Stimulated activated naive CD8-positive, alpha-beta T cell treated with anti-CD3 and anti-CD28 coated beads, Interleukin-15, amount 100 ng/mL, for 72 hours (primary cell): ENCODE measurements at places on chromosomes 7 and 10.

GRCh38 chr7:47500103-47500563, 81.8 kb downstream of the TNS3 start:
- no peak for DNase-seq

- DNase-seq: no peak
These were observed 135.9 kb downstream of the ARHGAP12 start for GRCh38 chr10:31792745-31793144.

DNA sequence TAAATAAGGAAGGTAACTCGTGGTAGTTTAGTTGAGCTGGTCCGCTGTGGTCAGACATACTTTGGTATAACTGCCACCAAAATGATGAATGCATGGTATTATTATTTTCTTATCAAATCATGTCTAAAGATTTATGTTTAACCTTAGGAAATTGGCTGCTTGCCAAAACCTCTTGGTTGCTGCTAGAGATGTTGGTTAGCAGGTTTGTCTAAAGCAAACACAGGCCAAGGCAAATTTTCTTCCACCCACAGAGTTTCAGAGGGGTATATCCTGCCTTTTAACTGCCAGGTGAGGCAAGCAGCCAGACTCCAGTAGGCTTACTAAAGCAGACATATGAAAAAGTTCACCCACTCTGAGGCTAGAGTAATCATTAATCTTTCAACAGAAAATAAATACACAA, 101.4 kb downstream of the SEMA3E start:
- no peak for DNase-seq

GRCh38 chr10:128468462-128468861, 342.2 kb upstream of the MKI67 start:
- no peak for DNase-seq

GRCh38 chr7:117970801-117971200, 97.6 kb upstream of the CTTNBP2 start:
- DNase-seq: no peak

- no peak for DNase-seq
These were observed 76.8 kb downstream of the LANCL2 start for GRCh38 chr7:55441774-55442522.

- DNase-seq: no peak
These were observed 102.1 kb downstream of the DOCK4 start for GRCh38 chr7:112104120-112104519.

DNA sequence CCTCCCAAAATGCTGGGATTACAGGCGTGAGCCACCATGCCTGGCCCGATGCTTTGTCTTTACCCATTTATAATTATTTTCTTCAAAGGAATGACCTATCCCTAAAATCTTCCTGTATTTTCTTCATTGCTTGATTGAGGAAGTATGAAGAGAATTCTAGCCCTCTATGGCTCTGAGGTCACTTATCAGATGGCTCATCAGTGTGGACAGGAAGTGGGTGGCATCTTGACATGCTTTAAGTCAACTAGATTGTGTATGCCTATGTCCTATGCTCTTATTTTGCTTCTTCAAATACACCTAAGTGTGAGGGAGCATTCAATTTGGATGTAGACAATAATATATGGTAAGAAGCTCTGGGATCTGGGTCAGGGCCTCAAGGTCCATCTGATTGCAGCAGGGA, 1020.5 kb downstream of the LRMDA start:
- DNase-seq: no peak

GRCh38 chr10:125159932-125160855, at the start of gene CTBP2:
CTBP2 (minus strand) TSS chr10:125160563.
- no peak for DNase-seq
